ENCODE measurements at places on chromosomes 11 and 22.
A peak's percentile ranks its signal among the peaks of the same experiment; 100 is the strongest.

DNA sequence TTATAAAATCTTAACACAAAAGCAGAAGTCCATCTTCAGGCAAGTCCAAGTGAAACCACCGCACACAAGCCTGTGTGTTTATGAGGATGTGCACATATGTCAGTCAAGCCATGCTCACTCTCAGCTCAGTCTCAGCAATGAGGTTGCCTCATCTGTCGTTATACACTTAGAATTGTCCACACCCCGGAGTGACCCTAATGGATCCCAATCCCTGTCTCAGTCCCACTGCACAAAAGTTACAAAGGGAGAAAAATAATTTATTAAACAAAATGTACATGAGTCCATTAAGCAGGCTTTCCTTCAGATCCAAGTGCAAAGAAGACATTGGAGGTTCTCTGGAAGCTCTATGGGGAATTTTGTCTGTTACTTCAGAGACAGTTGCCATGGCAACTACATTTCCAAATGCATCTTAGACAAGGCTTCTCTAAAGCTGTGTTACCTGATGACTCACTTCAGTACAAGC, 24.4 kb downstream of the OR8B12 start:
- DNase-seq, result no peak

- DNase-seq, result no peak
Measured at GRCh38 chr11:8055836-8056526, 25.0 kb upstream of the TUB start.

DNA sequence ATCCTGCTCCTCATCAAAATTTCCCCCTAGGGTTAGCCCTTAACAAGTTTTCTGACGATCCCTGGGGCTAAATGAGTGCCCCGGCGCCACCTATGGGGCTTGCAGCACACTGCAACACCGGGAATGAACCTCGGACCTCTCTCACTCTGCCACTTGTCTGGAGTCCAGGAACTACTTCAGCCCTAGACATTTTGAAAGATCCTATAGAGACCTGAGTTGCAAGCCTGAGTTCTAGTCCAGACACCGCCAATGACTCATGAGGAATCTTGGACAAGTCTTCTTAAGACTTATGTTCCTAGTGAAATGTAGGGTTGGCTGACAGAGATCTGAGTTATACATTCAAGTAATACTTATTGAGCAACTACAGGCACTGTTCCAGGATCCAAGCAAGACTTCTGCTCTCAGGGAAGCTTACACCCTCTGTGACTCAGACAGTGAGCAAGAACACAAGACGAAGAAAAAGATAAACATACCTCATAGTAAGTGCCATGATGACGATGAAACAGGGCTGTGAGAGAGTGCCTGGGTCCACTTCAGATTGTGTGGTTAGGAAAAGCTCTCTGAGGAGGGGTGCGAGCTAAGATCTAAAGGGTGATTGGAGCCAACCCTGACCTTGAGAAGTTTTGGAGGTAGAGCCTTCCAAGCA, 10.2 kb upstream of the STK33 start:
- DNase-seq, result peak; percentile 20

DNA sequence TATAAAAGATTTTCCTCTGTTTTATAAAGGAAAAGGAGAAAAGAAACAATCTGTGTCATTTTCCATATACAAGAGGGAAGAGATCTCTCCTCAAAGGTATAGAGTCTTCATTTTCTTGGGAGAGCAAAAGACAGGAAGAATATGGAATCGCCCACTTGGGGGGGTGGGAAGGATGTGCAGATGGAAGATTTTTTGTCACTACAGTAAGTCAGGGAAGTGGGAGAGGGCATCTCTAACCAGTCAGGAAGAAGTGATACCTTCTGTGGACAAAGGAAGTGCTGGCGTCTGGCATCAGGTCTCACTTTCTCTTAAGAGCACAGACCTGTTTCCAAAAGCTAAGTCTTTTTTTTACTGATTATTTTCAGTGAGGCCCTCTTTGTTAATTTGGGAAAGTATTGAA, 1.4 kb downstream of the PRR14L start:
- no peak for DNase-seq

GRCh38 chr11:120457996-120458395, 53.6 kb upstream of the GRIK4 start:
- DNase-seq, result no peak

DNA sequence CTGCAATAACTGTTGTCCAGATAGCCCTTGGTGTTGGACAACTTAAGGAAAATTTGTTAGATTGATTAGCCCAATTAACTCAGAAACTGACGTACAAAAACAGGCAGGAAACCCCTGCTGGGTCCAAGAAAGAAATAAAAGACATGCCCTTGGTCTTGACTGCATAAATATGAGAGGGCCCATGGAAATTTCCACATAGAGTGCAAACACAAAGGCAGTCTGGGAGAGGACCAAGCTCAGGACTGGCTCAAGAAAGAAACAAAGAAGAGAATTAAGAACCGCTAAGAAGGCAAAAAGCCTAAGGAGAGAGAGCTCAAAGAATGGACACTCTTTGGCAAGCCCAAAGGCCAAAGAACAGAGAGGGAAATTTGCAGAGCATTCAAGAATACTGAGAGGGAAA, 1243.9 kb downstream of the LRRC4C start:
- no peak for DNase-seq

GRCh38 chr11:69267395-69267805, 26.6 kb upstream of the MYEOV start:
- no peak for DNase-seq

GRCh38 chr11:72278905-72279304, 34.9 kb upstream of the PHOX2A start:
- no peak for DNase-seq

DNA sequence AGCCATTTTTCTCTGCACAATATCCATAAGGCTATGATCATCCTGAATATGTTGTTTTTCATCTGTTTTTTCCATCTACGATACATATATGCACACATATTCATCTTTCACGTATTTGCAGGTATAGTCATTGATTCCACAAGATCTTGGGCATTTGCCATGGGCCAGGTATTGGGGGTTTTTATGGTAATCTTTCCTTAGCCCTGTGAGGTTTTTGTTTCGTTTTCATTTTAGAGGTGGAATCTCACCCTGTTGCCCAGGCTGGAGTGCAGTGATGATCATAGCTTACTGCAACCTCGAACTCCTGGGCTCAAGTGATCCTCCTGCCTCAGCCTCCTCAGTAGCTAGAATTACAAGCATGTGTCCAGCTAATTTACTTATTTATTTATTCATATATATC, 20.0 kb downstream of the CD6 start:
- no peak for DNase-seq

DNA sequence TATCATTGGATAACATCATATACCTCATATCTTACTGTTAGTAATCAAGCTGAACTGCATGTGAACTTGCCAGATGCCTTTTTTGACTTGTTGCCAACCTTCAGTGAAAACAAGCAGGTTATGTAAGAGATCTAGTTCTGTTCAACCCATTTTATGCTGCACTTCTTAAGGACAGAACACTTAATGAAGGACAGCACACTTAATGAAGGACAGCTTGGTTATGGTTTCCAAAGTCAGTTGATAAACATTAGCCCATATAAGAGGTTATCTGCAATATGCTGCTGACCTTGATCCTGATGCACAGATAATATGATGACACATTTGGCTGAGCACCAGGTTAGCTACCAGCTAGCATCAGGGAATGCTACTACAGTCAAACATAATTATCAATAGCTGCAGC, 358.7 kb upstream of the PDGFD start:
- DNase-seq, result no peak

GRCh38 chr11:15145615-15146014, 30.9 kb downstream of the INSC start:
- no peak for DNase-seq

- no peak for DNase-seq
Measured at GRCh38 chr11:27084518-27084917, 43.9 kb downstream of the BBOX1 start.

- no peak for DNase-seq
Measured at GRCh38 chr11:57303990-57304579, 20.7 kb downstream of the TNKS1BP1 start.

DNA sequence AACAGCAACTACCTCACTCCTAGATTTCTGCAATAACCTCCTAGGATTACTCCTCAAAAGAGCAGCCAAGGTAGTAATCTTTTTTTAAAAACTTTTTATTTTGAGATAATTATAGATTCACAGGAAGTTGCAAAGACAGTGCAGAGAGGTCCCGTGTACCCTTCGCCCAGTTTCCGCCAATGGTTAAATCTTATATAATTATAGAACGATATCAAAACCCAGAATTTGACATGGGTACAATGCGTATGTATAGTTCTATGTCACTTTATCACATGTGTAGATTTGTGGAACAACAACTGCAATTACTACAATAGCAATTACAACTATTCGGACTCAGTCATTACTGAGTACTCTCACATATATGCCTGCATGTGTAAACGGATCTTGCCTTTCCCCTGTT, 94.8 kb upstream of the APOA1 start:
- no peak for DNase-seq

Data from NCI-H1930 (cell line).